ENCODE measurements at places on chromosomes 6 and 20. TPM values are rescaled to one million over a fixed set of nuclear protein-coding genes. Genes with fewer than 3 reads are reported as not detected.

WFDC12 gene
- not detected for total RNA-seq

DNA sequence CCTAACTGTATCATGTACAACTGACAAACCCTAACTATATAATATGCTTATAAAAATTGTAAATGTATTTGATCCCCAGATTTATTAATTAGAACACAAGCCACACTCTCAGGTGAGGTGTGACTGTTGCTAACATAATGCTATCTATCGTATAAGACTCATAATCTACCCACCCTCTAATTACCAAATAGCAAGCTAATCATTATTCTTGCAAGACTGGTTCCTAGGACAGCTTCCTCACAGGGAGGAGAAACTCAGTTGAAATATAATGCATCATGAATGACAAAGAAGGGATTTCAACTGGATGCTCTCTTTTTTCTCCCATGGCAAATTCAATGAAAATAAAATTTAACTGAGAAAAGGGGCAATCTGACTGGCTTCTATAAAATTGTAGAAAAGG, 35.4 kb downstream of the ELOVL4 start:
- DNase-seq = no peak

DNA sequence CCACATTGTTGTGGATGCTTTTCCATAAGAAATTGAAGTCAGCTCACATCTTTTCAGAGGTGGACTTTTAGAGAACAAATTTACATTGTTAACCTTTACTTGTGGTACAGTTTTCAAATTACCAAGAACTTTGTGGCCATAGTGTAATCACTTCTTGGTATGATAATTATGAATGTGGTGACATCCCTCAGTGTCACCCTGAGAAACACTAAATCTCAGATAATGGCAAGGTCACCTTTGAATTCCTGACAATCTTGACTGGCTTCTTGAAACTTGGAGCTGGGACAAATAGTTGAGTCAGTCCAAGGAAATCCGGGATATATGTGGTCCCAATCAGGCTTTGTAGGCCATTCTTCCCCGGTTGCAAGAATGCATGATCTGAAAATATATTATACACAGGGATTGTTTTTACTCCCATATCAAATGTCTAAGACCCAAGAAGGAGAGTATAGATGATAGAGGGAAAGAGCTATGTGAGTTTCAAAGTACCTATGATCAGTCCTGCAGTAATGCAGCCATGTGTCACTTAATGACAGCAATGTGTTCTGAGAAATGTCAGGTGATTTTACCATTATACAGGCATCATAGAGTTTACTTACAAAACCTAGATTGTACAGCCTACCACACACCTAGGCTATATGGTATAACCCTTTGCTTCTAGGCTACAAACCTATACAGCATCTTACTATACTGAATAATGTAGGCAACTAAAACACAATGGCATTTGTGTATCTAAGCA, 120.8 kb upstream of the MTHFD1L start:
- no peak for DNase-seq

DNA sequence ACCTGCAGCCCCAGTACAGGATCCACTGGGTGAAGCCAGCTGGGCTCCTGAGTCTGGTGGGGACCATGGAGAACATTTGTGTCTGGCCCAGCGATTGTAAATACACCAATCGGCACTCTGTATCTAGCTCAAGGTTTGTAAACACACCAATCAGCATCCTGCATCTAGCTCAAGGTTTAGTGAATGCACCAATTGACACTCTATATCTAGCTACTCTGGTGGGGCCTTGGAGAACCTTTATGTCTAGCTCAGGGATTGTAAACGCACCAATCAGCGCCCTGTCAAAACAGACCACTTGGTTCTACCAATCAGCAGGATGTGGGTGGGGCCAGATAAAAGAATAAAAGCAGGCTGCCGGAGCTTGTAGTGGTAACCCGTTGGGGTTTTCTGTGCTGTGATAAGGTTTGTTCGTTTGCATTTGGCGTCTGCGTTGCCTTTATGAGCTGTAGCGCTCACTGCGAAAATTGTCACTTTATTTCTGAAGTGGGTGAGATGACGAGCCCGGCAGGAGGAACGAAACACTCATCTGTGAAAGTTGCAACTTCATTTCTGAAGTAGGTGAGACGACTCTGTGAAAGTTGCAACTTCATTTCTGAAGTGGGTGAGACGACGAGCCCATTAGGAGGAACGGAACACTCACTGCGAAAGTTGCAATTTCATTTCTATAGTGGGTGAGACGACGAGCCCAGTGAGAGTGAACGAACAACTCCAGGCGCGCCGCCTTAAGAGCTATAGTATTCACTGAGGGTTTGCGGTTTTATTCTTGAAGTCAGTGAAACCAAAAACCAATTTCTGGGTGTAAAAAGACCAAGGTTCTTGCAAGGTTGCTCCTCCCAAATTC, 31.1 kb downstream of the SERPINB6 start:
- DNase-seq = no peak

GRCh38 chr20:64224351-64225170, 31.0 kb upstream of the PCMTD2 start:
- DNase-seq = no peak

DNA sequence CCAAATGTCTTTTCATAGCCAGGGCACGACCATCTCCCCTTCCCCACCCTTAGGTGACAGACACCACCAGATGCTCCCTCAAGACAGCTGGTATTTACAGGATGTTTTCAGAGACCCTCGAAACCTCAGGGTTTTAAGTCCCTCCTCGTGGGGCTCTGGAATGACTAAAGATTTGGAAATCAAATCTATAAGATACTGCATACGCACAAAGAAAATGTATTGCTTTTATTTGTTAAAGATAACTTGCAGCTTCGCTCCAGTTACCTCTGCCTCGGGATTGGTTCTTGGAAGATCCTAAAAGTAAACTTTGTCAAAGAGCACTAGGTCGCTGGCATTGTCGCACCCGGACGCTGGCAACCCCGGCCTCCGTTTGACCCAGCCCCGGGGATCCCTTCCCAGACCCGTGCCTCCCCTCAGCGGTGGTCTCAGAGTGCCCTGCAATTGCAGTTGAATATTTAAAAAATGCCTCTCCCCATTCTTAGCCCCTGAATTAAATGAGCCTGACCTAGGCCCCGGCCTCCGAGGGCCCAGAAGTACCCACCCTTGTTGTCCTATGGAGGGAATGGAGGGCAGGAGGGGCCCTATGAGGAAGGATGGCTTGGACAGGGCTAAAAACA, 7.1 kb downstream of the PAX1 start:
- no peak for DNase-seq
